ENCODE measurements at places on chromosomes 2 and 18.

DNA sequence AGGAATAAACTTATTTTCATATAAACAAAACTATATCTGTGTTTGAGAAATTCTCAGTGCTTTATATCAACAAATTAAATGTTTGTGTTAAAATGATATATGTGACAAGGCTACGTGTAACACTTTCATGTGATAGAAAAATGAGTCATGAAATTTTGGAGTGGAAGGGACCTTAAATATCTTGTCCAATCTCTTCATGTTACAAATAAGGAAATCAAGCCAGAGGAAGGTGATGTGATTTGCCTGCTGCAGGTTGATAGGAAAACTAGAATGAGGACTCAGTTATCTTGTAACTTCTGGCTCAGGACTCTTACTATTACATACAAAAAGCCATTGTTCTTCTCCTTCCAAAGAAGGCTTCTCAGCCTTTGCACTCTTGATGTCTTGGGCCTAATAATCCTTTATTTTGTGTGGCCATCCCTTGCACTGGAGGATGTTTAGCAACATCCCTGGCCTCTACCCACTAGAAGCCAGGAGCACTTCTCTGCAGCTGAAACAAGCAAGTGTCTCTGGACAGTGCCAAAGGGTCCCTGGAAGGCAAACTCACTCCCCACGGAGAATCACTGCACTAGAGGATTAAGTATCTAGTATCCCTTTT, 43.0 kb upstream of the NARS1 start:
- no peak for DNase-seq

DNA sequence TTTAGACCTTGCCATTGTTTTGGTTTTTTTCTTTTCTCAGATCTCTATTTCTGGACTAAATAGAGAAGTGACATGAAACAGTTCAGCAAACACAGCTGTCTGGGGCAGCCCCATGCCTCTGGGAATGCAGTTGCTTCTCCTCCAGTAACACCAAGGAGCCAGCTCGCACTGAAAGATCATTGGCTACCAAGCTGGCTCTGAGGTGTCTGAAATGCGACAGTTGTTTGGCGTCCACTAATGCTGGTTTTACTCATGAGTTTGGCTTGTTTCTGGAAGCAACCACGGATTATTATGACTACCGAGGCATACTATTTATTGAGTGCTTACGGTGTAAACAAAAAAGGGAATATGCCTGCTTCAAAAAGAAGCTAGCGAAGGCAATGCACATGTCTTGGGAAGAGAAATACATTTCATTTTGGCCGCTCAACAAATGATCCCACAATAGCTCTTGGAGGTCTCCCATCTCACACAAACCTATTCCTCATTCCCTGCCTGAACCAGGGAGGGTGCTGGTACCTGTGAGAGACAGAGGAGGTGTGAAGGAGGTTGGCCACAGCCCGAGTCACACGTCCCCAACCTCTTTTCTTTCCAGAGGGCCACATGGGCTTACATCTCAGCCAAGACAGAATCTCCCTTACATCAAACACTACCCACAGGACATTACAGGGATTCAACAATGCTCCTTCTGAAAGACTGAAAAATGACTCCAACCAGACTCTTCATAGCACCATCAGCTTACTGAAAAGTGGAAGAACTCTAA, 37.5 kb upstream of the NEB start:
- no peak for DNase-seq

- DNase-seq = peak; percentile 87
Observed at GRCh38 chr2:109558076-109558882, 55.5 kb downstream of the SEPTIN10 start.

GRCh38 chr18:470661-471501, 29.6 kb downstream of the COLEC12 start:
- DNase-seq = no peak
